Posterior cingulate gyrus (tissue), 11 donors: ENCODE measurements at places on chromosomes 7 and 10.

DNA sequence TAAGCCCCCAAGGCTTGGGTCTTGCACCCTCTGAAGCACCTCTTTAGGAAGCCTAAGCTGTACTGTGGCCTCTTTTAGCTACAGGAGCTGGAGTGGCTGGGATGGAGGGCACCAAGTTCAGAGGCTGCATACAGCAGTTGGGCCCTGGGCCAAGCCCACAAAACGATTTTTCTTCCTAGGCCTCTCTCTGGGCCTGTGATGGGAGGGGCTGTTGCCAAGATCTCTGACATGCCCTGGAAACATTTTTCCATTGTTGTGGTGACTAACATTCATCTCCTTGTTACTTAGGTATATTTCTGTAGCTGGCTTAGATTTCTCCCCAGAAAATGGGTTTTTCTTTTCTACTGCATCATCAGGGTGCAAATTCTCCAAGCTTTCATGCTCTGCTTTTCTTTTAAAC lies 375.7 kb upstream of the NPSR1 start:
- DNase-seq: no peak

GRCh38 chr10:18684953-18685352 lies 25.7 kb downstream of the ARL5B start:
- no peak for DNase-seq

GRCh38 chr10:46006219-46006618 lies 24.2 kb downstream of the NCOA4 start:
- no peak for DNase-seq

- DNase-seq: no peak
These were observed 9.0 kb upstream of the FKBP9 start for GRCh38 chr7:32948202-32948601.

GRCh38 chr10:52609626-52610240 lies 162.9 kb downstream of the MBL2 start:
- no peak for DNase-seq

DNA sequence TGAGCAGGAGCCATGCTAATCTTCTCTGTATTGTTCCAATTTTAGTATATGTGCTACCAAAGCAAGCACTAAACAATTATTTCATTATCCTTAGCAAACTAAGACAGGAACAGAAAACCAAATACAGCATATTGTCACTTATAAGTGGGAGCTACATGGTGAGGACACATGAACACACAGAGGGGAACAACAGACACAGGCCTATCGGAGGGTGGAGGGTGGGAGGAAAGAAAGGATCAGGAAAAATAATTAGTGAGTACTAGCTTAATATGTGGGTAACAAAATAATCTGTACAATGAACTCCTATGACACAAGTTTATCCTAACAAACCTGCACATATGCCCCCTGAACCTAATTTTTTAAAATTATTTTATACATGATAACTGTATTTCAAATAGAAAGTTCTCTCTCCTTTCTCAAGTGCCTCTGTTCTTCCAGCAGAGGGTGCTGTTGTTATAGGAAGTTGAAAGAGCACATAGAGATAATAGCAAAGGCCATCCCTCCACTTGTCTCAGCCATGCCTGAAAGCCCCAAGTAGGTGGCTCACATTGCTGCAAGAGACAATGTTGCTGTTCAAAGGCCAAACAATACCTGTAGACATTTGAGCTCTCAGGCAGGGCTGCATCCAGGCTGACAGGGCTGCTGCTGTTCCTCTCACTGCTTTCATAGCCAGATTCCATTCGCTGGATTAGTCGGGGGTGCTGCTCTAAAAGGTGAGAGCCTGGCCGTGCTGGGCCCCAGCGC lies 33.4 kb upstream of the PPP3CB start:
- DNase-seq: peak; percentile 44

GRCh38 chr7:55657654-55658053 lies 85.4 kb upstream of the VOPP1 start:
- no peak for DNase-seq

- DNase-seq: no peak
These were observed 786 bp downstream of the CUEDC2 start for GRCh38 chr10:102431452-102432124.

- DNase-seq: no peak
These were observed 58.8 kb downstream of the PARP12 start for GRCh38 chr7:140003913-140004382.

- no peak for DNase-seq
These were observed 304.8 kb downstream of the POM121L12 start for GRCh38 chr7:53340220-53340619.

DNA sequence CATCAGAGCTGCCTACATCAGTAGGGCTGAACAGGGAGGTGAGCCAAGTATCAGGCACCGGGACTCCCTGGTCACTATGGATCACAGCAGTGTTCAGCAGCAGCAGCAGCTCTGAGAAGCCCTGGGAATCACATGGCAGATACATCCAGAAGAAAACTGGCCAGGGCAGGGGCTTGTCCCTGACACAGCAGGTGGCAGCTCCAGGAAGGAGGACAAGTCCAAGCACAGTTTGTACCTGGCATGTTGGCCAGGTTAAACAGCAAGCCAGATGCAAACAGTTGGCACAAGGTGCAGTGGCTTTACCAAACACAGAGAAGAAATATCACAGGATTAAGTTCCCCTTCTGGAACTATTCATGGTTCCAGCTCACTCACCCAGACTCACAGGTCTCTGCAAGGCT lies 139.4 kb downstream of the KCNMA1 start:
- no peak for DNase-seq

GRCh38 chr10:65723525-65723924 lies 1202.3 kb upstream of the LRRTM3 start:
- no peak for DNase-seq

DNA sequence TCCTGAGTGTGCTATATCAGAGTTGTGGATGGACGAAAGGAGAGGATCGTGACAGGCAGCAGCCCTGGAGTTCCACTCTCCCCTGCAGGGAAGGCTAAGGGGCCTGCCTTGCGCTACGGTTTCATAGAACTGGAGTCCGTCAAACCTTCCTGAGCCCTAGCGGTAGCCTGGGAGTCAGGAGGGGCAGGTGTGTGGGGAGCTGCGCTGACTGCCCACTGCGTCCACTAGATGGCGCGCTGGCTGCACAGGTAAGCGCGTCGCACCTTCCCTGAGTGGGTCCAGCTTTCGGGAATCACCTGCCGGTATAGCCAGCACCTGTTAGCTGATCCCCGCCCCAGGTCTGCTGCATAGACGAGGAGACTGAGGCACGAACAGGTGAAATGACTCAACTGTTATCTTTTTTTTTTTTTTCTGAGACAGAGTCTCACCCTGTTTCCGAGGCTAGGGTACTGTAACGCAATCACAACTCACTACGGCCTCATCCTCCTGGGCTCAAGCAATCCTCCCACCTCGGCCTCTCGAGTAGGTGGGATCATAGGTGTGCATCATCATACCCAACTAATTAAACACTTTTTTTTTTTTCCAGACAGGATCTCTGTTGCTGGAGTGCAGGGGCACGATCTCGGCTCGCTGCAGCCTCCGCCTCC lies 20.2 kb upstream of the BAIAP2L1 start:
- peak; percentile 43 for DNase-seq

DNA sequence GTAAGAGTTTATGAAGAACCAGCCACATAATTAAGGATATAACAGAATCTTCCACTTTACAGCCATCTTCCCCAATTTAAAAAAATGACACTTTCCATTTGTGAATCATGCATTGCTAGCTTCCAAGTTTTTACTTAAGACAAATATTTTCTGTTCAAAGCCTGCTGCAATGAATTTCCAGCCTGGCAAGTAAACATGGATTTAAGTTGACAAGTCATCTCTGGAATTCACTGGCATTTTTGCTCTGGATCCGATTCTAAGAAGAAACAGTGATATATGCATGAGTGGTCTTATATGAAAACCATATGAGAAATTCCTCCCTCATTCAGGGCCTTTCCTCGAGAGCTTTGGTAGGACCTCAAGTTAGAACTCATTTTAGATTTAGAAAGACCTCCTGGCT lies 116.1 kb upstream of the CDCA7L start:
- no peak for DNase-seq

- DNase-seq: no peak
These were observed 658.2 kb downstream of the PARD3 start for GRCh38 chr10:34156781-34157425.

GRCh38 chr7:149460493-149461277 lies at the start of gene ZNF777:
Gene ZNF777, minus strand, starts transcription at chr7:149461062. Its CDS starts 5,040 bp downstream, at chr7:149456022.
- peak; percentile 95 for DNase-seq

- DNase-seq: no peak
These were observed 130.3 kb downstream of the NRF1 start for GRCh38 chr7:129741743-129742213.

- no peak for DNase-seq
These were observed 8.7 kb downstream of the SLC18A2 start for GRCh38 chr10:117249493-117250093.

GRCh38 chr10:5419466-5420094 lies 7.2 kb downstream of the NET1 start:
- no peak for DNase-seq

DNA sequence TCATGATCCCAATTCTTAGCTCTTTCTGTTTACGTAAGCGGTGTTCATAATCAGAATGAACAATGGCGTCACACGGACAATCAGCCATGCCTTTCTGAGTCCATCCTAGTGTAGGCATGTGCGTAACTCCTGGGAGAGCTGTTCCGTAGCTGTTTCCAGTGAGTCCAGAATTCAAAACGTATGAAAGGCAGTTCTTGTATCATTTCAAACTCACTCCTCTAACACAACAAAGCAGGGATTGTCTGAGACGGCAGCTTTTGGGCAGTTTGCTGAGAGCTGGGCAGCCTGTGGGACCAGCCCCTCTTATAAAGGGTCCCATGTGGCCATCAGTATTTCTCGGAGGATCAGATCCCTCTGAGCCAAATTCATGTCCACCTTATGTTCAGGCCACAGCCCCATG lies 43.4 kb downstream of the PSPH start:
- DNase-seq: no peak

DNA sequence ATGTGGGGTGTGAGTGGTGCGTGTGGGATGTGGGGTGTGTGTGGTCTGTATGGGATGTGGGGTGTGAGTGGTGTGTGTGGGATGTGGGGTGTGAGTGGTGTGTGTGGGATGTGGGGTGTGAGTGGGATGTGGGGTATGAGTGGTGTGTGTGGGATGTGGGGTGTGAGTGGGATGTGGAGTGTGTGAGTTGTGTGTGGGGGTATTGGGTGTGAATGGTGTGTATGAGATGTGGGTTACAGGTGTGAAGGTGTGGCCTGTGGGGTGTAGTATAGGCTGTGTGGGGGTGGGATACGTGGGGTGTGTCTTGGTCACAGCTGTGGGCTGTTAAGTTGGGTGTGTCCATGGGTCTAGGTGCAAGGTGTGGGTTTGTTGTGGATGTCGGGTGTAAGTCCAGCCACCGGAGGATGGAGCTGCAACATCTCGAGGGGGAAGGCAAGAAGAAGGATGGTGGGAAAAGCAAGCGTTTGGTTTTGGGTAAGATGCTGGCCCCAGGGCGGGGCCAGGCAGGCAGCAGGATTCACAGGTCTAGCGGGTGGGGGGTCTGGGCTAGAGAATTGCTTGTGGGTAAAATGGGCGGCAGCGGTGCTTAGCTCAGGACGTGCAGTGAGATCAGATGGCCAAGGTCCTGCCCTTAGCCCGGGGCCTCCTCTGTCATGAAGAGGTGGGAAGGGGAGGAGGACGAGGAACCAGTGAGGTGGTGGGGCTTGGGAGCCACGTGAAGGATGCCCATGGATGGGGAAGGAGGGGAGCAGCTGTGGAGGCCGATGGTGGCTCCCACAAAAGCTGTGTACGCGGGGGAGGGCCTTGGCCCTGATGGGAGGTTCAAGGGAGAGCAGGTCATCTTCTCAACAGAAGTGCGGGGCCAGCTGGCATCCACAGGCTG lies 60.1 kb downstream of the CFAP46 start:
- no peak for DNase-seq

DNA sequence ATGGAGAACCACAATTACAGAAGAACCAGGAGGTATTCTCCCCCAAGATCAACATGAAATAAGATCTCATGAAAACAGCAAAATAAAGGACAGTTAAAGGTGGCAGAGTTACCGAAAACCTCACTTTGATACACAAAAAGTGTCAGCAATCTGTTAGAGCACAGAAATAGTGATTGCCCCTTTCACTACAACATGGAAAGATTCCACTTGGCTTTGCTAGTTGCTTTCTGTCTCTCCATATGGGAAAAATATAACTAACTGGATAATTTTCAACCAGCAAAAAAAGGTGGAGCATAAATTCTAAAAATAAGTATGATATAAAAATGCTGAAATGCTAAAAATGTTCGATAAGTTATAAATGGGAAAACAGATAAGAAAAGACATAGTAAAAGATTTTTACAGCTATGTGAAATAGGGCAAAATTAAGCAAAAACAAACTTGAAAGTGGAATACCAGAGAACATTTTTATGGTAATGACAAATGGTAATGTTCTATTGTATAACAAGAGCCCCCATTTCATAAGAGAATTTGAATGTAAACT lies 90.2 kb downstream of the GPR85 start:
- no peak for DNase-seq

DNA sequence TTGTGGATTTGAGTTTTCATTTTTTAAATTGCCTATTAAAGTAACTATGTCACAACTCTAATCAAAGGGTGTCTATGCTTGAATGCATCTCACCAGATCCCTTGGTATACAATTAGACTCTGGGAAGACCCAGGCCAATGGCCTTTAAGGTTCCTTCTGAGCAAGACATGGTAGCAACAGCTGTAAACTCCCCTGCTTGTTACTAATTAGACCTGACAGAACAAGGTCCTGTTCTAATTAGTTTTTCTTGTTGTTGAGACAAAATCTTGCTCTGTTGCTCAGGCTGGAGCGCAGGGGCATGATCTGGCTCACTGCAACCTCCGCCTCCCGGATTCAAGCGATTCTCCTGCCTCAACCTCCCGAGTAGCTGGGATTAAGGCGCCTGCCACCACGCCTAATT lies 2.9 kb downstream of the MYH16 start:
- no peak for DNase-seq

DNA sequence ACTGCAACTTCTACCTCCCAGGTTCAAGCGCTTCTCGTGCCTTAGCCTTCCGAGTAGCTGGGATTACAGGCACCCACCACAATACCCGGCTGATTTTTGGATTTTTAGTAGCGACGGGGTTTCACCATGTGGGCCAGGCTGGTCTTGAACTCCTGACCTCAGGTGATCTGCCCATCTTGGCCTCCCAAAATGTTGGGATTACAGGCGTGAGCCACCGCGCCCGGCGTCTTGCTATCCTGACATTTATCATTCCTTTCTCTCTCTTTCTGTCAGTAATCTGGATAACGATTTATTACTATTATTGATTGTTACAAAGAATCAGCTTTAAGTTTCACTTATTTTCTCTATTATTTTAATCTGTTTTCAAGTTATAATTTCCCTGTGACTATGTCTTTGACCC lies 548.4 kb downstream of the CNTNAP2 start:
- no peak for DNase-seq

- DNase-seq: no peak
These were observed 37.4 kb upstream of the EPHB6 start for GRCh38 chr7:142817506-142817905.

- DNase-seq: no peak
These were observed 154.3 kb upstream of the LAMB4 start for GRCh38 chr7:108284349-108285002.

- no peak for DNase-seq
These were observed 272.4 kb downstream of the ADARB2 start for GRCh38 chr10:1464881-1465417.

- no peak for DNase-seq
These were observed 78.5 kb upstream of the FRMD4A start for GRCh38 chr10:14409247-14409646.
